H1 (cell line): ENCODE measurements at places on chromosomes 5 and 9.

GRCh38 chr9:23826120-23826629, at the start of gene ELAVL2:
Gene ELAVL2, minus strand, starts transcription at chr9:23826240. Its CDS starts 64,006 bp downstream, at chr9:23762234.
- peaks cover 4% of the 10 kb centered on the region; the same call in 1 of the 2 replicates for H3K4me1 ChIP-seq
- no peaks in the 10 kb centered on the region for H3K36me3 ChIP-seq
- DNase-seq = peak; percentile 95
- H3K27ac ChIP-seq = no peak within 1 kb of the TSS
- peak within 1 kb of the TSS; percentile 66 for H3K4me3 ChIP-seq
- H3K27me3 ChIP-seq = peaks cover 44% of the 10 kb centered on the region

DNA sequence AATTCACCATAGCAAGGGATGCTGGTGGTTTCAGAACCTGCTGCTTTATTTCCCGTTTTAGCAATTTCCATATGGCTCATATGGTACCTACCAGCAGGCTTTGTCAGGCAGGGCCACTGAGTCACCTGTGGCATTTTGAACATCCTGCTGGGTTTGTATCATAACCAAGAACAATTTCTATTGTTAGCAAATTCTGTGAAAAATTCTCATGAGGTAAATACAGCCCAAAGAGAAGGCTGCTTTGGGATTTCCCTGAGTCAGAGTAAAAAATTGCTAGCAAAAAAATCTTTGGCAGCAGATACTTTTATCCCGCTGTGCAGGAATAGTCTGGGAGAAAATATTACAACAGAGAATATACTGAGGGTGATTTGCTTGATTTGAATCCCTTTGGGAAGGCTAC, 52.7 kb downstream of the PRR16 start:
- no peak overlapping the region for H3K4me3 ChIP-seq
- no peaks in the 10 kb centered on the region for H3K36me3 ChIP-seq
- H3K4me1 ChIP-seq = no peaks in the 10 kb centered on the region; the same call in 1 of the 2 replicates
- H3K27me3 ChIP-seq = no peaks in the 10 kb centered on the region
- H3K27ac ChIP-seq = no peak overlapping the region
- DNase-seq = no peak

- H3K4me1 ChIP-seq = peaks cover 6% of the 10 kb centered on the region
- H3K36me3 ChIP-seq = no peaks in the 10 kb centered on the region
- H3K27ac ChIP-seq = no peak overlapping the region
- H3K27me3 ChIP-seq = no peaks in the 10 kb centered on the region
These were observed 18.7 kb downstream of the CPLX2 start for GRCh38 chr5:175889910-175890684.

DNA sequence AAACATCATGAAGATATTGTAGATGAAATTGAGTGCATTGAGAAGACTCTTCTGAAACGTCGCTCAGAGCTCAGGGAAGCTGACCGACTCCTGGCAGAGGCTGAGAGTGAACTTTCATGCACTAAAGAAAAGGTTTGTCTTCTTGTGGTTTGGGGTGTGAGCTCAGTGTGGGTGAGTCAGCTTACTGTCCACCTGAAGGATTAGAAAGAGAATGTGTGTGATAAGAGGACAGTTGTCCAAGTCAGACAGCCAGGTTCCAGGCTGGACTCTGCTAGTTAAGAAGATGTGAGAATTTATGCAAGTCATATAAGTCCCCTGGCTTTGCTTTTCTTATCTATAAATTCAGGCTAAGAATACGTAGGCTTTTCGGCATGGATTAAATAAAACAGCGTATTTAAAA, 46.9 kb downstream of the RAB14 start:
- DNase-seq = no peak
- no peaks in the 10 kb centered on the region for H3K36me3 ChIP-seq
- no peaks in the 10 kb centered on the region for H3K4me1 ChIP-seq
- H3K27ac ChIP-seq = no peak overlapping the region
- H3K27me3 ChIP-seq = no peaks in the 10 kb centered on the region
- no peak overlapping the region for H3K4me3 ChIP-seq

- H3K4me1 ChIP-seq = peaks cover 5% of the 10 kb centered on the region
- H3K27ac ChIP-seq = no peak overlapping the region
- no peak overlapping the region for H3K4me3 ChIP-seq
- no peak for DNase-seq
- H3K27me3 ChIP-seq = no peaks in the 10 kb centered on the region
These were observed 145.9 kb downstream of the FANCC start for GRCh38 chr9:95171596-95171995.

DNA sequence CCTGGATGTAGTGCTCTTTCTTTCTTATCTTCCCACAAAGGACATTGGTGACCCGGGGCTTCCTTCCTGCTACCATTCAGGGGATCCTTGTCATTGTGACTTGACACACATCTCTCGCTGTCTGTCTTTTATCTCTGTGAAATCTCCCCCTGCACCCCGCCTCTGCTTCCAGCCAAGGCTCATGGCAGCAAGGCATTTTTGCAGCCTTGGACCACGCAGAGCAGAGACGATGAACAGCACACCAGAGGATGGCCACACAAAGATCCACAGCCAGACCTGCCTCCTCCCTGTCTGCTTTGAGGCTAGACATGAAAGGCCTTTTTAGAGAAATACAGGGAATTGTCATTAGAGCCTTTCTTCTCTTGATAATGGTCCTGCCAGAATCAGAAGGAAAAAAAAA, 549.1 kb downstream of the CDK5RAP2 start:
- no peak overlapping the region for H3K27ac ChIP-seq
- H3K27me3 ChIP-seq = no peaks in the 10 kb centered on the region
- no peak overlapping the region for H3K4me3 ChIP-seq
- no peak for DNase-seq

DNA sequence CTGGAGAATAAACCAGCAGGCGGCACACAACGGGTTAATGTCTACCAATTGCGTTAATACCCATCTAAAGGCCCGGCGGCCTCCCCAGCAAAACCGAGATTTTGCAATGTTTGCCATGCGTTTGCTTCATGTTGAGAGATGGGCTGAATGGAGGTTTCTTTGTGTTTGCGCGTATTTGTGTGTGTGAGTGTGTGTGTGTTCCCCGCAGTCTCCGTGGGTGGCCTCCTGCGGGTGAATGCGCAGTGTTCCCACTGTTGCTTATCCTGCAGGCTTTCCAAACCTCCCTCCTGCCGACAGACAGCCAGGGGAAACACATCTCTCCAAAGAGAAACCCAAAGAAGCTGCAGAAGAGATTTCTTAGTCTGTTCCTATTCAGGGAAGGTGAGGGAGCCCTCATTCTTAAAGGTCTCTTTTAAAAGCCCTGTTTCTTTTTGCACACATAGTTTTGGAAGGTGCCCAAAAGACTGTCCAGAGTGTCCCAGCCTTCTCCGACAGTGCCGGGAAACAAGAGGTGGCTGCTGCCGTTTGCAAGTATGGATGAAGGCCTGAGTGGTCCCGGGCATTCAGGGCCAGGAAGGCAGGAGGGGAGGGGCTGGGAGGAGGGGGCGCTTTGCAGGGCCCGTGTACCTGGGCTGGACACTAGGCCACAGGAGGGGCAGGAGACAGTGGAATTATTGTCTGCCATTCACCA, 103.8 kb upstream of the ERCC6L2 start:
- peaks cover 2% of the 10 kb centered on the region; the same call in 1 of the 2 replicates for H3K27me3 ChIP-seq
- peaks cover 13% of the 10 kb centered on the region for H3K4me1 ChIP-seq
- H3K4me3 ChIP-seq = peak overlapping the region; percentile 30; the same call in 1 of the 2 replicates
- no peaks in the 10 kb centered on the region for H3K36me3 ChIP-seq
- H3K27ac ChIP-seq = no peak overlapping the region
- DNase-seq = no peak

DNA sequence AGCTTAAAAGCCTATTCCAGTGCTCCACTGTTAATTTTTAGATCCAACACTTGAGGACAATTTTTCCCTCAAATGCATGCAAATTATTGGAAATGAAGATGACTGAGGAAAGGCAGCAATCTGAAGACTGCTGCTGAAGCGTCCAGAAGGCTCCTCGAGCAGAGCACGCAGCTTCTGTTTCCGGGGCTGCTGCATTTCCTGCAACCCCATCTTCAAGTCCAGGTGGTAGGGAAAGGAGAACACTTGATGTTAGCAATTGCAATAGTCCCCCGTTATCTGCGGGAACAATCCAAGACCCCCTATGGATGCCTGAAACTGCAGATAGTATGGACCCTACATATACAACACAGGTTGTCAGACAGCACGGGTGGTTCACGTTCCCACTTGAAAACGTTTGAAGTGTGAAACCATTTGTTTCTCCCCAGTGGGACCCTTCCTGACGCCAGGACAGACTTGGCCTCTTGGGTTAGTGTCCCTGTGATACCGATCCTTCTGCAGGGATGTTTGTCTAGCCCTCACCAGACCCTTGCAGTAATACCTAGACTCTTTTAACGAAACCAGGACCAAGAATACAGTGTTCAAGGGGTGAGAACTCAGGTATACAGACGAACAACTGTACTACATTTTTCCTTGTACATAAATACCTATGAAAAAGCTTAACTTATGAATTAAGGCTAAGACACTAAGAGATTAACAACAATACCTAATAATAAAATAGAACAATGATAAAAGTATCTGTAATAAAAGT, 152.3 kb downstream of the HSD17B3 start:
- H3K27me3 ChIP-seq = no peaks in the 10 kb centered on the region
- no peak overlapping the region for H3K4me3 ChIP-seq
- H3K27ac ChIP-seq = no peak overlapping the region
- DNase-seq = no peak

DNA sequence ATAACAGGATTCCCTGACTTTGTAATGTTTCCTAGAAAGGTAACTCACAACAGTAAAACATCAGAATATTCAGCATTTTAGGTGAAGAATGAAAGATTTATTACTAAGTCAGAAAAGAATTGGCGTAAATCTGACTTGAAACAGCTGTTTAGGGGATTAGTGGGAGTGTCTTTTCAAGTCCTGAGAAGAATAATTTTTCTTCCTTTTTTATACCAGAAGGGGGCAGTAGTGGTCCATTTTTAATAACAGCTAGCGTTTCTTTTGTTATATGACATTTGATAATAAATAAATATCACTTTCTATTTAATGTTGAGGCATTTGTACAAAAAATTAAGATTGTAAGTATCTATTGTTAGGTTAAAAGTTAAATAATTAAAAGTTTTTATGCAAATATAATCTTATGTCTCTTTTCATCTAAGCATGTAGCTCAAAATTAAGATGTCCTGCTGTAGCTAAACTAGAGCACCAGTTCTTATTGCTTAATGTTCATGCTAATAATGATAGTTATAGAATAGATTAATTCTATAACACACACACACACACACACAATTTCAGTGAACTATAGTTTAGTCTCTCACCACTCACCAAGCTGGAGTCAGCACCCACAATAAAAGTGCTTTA, 258.7 kb upstream of the ARRDC3 start:
- no peak for DNase-seq
- no peak overlapping the region for H3K4me3 ChIP-seq
- peaks cover 1% of the 10 kb centered on the region for H3K27me3 ChIP-seq
- 0 out of 2 replicates have a peak, but pooled peaks cover 2% of the 10 kb centered on the region for H3K4me1 ChIP-seq
- H3K27ac ChIP-seq = no peak overlapping the region

GRCh38 chr9:73270967-73271721, 119.5 kb downstream of the ANXA1 start:
- no peak overlapping the region for H3K27ac ChIP-seq
- H3K27me3 ChIP-seq = no peaks in the 10 kb centered on the region
- no peaks in the 10 kb centered on the region for H3K36me3 ChIP-seq
- no peak overlapping the region for H3K4me3 ChIP-seq
- no peak for DNase-seq
- H3K4me1 ChIP-seq = no peaks in the 10 kb centered on the region

DNA sequence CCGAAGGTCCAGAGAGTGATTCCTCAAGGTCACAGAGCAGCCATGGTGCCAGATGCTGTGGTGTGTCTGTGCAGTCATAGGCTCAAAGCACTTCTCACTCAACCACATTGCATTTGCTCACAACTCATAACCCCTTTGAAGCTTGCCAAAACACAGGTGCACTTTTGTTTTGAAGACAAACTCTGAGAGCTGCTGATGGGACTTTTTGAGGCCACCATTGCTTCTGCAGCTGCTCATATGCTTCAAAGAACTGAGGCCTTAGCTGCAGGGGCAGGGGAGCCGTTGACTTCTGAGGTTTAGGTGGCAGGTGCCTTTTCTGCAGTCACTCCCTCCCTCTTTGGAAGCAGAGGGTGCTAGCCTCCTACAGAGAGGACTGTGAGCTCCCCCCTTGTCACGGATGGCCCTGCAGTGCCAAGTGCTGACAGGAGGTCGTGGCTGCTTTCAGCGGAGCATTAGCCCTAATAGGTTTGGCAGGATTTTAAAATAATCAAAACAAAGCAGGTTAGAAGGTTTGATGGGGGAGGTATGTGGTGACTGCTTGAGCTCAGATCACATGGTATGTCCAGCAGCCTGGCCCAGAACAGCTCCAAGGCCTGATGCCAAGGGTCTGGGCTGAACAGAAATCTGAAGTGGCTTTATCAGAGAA, 232.1 kb downstream of the MAN2A1 start:
- no peaks in the 10 kb centered on the region for H3K4me1 ChIP-seq
- H3K27me3 ChIP-seq = no peaks in the 10 kb centered on the region
- H3K36me3 ChIP-seq = no peaks in the 10 kb centered on the region
- DNase-seq = no peak
- H3K27ac ChIP-seq = no peak overlapping the region
- no peak overlapping the region for H3K4me3 ChIP-seq

DNA sequence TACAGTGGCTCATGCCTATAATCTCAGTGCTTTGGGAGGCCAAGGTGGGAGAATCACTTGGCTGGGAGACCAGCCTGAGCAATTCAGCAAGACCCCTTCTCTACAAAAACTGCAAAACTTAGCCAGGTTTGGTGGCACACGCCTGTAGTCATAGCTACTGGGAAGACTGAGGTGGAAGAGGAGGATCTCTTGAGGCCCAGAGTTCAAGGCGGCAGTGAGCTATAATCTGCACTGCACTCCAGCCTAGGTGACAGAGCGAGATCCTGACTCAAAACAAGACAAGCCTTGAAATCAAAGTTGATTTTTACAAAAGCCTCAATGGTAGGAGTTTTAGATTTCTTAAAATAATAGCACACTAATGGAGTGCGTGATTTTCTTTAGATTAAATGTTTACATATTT, 14.6 kb downstream of the UBE2D2 start:
- H3K4me1 ChIP-seq = no peaks in the 10 kb centered on the region
- H3K4me3 ChIP-seq = no peak overlapping the region
- H3K27ac ChIP-seq = no peak overlapping the region
- H3K27me3 ChIP-seq = no peaks in the 10 kb centered on the region

GRCh38 chr5:40479939-40480338, 199.8 kb upstream of the PTGER4 start:
- H3K4me3 ChIP-seq = no peak overlapping the region
- no peak for DNase-seq
- H3K36me3 ChIP-seq = no peaks in the 10 kb centered on the region
- no peaks in the 10 kb centered on the region for H3K4me1 ChIP-seq

GRCh38 chr5:53557386-53557785, 3.1 kb upstream of the NDUFS4 start:
- no peak for DNase-seq
- H3K4me1 ChIP-seq = no peaks in the 10 kb centered on the region
- H3K4me3 ChIP-seq = no peak overlapping the region
- no peaks in the 10 kb centered on the region for H3K36me3 ChIP-seq
- H3K27me3 ChIP-seq = no peaks in the 10 kb centered on the region
- no peak overlapping the region for H3K27ac ChIP-seq

DNA sequence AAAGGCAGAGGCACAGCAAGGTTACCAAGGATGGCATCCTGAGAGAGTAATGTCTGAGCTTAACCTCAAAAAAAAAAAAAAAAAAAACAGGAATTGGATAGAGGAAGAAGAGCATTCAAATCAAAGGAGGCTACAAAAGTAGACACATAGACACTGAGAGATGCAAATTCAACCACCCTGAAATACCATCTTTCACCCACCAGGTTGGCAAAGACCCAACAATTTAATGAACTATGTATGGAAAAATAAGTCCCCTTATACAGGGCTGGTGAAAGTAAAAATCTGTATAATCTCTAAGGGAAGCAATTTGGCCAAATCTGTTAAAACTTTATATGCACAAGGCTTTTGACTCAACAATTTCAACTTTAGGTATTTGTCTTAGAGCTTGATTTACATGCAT, 4.9 kb downstream of the NADK2 start:
- H3K4me3 ChIP-seq = no peak overlapping the region
- H3K27me3 ChIP-seq = no peaks in the 10 kb centered on the region
- no peak for DNase-seq
- H3K4me1 ChIP-seq = no peaks in the 10 kb centered on the region
- no peak overlapping the region for H3K27ac ChIP-seq
